Femur (tissue), 1 donor: ENCODE measurements at places on chromosomes 7 and 10.

DNA sequence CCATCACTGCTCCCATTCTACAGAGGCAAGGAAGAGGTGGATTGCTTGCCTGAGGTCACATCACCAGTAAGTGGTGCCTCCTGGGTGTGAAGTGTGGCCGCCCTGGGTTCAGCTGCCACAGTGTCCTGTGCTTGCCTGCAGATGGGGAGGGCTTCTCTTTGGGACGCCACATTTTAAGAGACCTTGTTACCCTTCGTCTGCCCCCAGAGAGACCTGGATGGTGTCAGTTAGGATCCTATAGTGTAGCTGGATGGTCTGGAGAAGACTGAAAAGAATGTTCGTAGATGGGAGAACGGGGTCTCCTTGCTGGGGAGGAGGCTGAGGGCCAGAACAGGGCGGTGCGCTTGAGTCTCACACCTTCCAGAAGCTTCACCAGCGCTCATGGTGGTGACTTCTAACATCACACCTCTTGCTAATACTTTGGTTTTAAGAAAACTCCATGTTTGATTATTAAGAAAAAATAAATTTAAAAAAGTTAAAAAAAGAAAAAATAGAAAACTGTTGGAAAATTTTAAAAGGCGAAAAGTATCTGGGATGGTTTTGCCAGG is 2.3 kb downstream of the DOCK1 start:
- DNase-seq, result no peak

DNA sequence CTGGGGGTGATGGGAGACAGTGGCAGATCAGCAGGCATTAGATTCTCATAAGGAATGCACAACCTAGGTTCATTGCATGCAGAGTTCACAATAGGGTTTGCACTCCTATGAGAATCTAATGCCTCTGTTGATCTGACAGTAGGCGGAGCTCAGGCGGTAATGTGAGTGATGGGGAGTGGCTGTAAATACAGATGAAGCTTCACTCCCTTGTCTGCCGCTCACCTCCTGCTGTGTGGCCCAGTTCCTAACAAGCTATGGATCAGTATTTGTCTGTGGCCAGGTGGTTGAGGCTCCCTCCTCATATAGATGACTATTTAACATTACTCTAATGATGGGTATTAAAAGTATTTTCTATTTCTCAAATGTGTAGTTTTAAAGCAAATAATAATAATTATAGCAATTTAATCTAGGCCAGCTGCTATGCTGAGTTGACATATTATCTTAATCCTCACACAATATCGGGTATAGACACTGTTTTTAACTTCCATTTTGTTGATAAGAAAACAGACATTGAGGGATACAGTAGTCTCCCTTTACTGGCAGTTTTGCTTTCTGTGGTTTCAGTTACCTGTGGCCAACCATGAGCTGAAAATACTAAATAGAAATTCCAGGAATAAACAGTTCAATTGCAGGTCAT is 39.9 kb downstream of the KIF20B start:
- no peak for DNase-seq

GRCh38 chr10:89904755-89905154 is 203.4 kb downstream of the KIF20B start:
- DNase-seq, result no peak

DNA sequence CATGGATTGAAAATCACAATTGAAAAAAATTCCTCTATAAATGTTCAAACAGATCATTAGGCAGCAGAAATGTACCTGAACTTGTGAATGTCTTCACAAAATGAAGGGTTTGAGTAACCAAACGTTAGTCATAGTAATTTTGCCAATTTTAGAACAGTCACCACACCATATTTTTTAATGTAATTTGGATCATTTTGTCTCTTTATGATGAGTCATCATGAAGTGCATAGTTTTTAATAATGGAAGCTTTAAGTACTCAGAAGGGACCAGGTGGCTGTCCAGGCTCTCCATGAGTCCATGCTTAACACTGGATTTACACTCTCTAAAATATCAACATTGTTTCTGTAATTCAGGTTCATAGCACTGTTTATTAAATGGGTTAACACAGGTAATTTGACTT is 219.2 kb downstream of the ETV1 start:
- DNase-seq, result no peak

DNA sequence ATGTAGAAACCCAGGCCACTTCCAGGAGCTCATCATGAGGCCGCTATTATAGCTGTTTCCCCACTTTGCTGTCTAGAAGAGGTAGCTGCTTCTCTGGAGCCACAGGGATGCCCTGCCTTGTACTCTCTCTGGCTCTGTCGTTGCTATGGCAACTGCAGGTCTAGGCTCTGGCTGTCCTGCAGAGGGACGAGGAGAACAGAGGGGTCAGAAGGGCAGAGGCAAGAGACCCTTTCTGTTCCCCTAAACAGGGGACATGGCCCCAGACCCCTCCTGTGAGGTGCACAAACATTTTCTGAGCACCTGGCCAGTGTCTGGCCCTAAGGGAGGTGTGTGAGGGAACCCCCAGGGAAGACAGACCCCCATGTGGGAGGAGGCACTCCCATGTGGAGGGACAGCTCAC is 31.4 kb downstream of the ITPRIP start:
- DNase-seq, result no peak

- peak; percentile 19 for DNase-seq
Observed at GRCh38 chr7:45982907-45983719, 62.0 kb upstream of the IGFBP3 start.

DNA sequence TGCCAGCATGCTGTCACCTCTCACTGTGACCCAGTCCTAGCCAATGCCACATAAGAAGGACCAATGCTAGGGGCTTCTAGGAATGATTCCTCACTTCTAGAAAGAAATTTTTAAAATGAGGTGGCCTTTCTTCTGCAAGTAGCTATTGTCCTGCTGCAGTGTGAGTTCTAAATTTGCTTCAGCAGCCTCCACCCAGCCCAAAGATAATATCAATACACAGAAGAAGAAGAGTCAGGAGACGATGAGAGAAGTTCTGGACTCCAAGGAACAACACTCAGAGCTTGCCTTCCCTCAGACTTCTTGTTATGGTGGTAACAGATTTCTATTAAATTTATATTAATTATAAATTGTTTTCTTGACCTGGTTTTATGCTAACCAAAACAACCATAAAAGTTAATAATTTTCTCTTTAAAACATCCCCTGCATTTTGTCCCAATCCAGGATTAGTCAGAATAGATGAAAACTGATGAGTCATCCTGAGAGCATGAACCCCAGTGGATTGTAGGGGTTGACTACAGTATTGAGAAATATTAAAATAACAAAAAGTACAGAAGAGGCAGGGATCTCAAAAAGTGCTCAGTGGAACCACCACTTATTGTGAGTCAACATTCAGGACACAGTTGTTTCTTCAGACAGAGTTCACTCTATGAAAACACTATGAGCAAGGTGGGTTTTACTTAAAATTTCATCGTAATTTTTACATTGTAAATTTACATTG is 29.6 kb upstream of the AKR1C2 start:
- DNase-seq, result no peak

GRCh38 chr10:66021423-66021822 is 904.4 kb upstream of the LRRTM3 start:
- no peak for DNase-seq

DNA sequence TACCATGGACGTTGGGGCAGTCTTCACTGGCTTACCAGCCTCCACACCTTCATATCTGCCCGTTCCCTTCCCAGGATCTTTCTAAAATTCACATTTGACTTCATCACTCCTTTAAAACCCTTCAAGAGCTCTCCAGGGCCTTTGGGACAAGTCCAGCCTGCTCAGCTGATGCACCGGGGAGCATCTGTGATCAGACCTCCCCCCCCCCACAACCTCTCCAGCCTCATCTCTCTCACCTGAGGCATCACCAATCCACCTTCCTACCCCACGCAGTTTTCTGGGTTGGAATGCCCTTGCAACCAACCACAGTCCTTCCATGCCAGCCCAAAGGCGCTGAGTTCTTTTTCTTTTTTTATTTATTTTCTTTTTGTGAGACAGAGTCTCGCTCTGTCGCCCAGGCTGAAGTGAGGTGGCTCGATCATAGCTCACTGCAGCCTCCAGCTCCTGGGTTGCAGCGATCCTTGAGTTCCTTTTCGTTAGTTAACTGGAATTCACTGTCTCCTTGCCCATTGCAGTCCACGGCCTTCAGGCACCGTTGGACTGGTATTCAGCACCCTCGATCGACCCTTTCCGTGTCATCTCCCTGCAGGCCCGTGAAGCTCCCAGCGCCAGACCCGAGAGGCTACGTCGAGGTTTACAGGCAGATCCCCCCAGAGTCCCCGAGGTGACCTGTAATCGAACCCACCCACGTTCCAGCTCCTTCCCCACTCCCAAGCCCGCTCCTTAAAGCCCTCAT is 654 bp downstream of the ALKBH4 start:
- DNase-seq, result no peak

- DNase-seq, result no peak
Observed at GRCh38 chr10:104922810-104923209, 281.7 kb downstream of the SORCS3 start.

- peak; percentile 24 for DNase-seq
Observed at GRCh38 chr7:11726001-11726793, 105.8 kb downstream of the THSD7A start.

DNA sequence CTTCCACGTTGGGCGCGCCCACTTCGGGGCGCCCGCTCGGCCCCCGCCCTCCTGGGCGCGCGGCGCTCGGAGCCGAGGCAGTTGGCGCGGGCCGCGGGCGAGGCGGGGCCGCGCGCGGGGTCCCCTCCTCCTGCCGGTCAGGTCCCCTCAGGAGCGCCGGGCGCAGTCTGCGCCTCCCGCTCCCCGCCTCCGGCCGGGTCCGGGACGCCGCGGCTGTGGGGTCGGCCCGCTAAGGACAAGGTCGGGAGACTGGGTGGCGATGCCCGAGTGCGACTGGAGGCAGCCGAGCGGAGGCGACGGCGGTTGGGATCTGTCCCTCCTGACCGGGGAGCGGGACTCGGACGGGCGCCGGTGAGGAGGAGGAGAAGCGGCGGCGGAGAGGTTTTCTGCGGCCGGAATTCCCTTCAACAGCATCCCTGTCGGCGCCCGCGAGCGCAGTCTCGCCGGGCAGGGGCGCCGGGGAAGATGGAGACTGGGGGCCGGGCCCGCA is at the start of gene ATRNL1:
ATRNL1 (plus strand) TSS at position 80 of the 490 bp plus-strand sequence; CDS start at position 466, 386 bp downstream.
- DNase-seq, result peak; percentile 46

GRCh38 chr7:148264933-148265557 is 325.5 kb upstream of the C7orf33 start:
- DNase-seq, result no peak

DNA sequence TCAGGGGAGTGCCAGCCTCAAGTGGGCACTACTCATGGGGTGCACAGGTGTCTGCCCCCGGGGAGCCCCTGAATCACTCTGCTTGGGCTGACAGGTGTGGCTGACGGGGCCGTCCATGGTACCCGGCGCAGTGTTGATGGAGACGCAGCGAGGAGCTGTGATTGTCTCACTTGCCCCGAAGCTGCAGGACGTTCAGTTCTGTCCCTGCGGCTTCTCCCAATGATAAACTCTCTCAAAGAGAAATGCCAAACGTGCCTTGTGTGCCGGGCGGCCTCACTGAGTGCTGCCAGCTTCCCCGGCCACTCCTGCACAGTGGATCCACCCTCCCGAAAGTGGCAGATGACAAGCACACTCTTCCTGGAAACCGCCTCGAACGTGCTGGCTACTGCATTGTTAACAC is 203.2 kb downstream of the DNAJB6 start:
- no peak for DNase-seq

GRCh38 chr7:55569797-55570196 is 2.5 kb downstream of the VOPP1 start:
- no peak for DNase-seq

GRCh38 chr10:5477948-5478693 is 21.2 kb downstream of the CALML5 start:
- DNase-seq, result peak; percentile 13

GRCh38 chr7:150992833-150993302 is 2.1 kb downstream of the NOS3 start:
- no peak for DNase-seq
